Activated CD4-positive, alpha-beta T cell treated with anti-CD3 and anti-CD28 coated beads, Interleukin-2, Interleukin-4, amounts not matched to agents 100 ng/mL and 50 ng/mL, durations not matched to agents 16 hours and 8 hours (primary cell): ENCODE measurements at places on chromosomes 7 and 10.
A peak's percentile ranks its signal among the peaks of the same experiment; 100 is the strongest.

DNA sequence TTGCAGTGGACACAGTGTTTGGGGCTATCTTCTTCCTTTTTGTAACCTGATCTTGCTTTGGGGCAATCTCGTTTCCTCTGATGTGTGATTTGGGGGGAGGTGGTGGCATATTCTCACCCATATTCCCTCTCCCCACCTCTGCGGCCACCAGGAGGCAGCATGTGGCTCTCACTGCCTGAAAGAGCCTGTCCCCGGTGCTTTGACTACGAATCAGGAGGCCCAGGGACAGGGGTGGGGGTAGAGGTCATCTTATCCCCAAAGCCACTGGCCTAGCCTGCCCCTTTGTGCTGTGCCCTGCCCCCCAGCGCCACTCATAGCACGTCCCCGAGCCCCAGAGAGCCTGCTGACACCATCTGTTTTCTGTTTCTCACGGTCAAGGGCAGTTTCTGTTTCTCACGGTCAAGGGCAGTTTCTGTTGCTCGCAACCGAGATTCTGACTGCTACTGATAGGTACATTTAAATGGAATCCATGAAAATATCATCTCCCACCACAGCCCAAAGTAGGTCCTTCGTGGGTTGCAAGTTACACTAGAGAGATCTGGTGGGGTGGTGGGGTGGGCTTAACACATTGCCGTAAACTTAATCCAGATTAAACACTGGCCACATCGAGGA lies 28.2 kb downstream of the PHYH start:
- peak; percentile 33 for DNase-seq

- no peak for DNase-seq
Measured at GRCh38 chr7:106818736-106819135, 46.3 kb upstream of the PIK3CG start.

DNA sequence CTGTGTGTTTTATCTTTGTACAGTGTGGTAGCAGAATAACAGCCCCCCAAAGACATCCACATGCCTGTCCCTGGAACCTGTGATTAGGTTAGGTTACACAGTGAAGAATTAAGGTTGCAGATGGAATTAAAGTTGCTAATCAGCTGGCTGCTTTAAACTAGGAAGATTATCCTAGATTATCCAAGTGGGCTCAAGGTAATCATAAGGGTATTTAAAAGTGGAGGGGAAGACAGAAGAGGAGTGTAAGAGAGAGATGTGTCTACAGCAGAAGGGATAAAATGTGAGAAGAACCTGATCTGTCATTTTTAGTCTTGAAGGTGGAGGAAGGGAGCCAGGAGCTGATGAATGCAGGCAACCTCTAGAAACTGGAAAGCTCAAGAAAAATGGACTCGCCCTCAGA lies 117.6 kb downstream of the ARHGAP22 start:
- DNase-seq = no peak

DNA sequence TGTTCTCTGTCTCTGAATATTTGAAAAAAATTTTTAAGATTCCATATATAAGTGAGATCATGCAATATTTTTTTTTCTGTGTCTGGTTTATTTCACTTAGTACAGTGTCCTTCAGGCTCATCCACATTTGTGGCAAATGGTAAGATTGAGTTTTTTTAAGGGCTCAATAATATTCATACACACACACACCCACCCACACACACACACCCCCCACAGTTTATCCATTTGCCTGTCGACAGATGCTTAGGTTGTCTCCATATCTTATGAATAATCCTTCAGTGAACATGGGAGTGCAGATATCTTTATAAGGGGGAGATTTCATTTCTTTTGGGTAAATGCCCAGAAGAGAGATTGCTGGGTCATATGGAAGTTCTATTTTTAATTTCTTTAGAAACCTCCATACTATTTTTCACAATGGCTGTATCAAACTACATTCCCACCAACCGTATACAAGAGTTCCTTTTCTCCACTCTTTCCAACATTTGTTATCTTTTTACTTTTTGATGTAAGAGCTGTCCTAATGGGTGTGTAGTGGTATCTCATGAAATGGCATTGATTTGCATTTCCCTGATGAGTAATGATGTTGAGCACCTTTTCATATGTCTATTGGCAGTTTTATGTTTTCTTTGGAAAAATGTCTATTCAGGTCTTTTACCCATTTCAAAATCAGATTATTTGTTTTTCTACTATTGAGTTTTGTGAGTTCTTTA lies 35.0 kb downstream of the AUTS2 start:
- no peak for DNase-seq

- DNase-seq = no peak
Measured at GRCh38 chr10:97336942-97337831, 2.7 kb upstream of the FRAT2 start.
